ENCODE measurements at places on chromosomes 16 and 17.

GRCh38 chr16:84947022-84947421 lies 64.3 kb downstream of the ZDHHC7 start:
- DNase-seq: no peak

- DNase-seq: no peak
Measured at GRCh38 chr16:81096715-81097208, 567 bp upstream of the GCSH start.

GRCh38 chr16:86517652-86518258 lies 7.4 kb downstream of the FOXF1 start:
- no peak for DNase-seq

DNA sequence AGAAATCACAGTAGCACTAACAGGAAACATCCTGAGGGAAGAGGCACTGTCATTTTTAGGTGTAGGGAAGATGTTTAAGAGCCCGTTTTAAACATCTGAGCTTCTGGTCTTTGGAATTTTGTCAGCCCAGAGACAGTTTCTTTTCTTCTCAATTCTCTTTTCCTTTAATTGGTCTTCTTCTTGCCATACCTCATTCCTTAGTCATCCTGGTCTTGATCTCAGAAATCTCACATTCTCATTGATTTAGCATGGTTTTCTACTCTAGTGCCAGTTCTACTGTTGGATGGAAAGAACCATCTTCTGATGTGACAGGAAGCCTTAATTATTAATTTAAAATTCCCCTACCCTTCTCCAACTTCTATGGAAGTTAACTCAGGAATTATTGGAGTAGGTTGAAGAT lies 25.4 kb downstream of the BMERB1 start:
- no peak for DNase-seq

DNA sequence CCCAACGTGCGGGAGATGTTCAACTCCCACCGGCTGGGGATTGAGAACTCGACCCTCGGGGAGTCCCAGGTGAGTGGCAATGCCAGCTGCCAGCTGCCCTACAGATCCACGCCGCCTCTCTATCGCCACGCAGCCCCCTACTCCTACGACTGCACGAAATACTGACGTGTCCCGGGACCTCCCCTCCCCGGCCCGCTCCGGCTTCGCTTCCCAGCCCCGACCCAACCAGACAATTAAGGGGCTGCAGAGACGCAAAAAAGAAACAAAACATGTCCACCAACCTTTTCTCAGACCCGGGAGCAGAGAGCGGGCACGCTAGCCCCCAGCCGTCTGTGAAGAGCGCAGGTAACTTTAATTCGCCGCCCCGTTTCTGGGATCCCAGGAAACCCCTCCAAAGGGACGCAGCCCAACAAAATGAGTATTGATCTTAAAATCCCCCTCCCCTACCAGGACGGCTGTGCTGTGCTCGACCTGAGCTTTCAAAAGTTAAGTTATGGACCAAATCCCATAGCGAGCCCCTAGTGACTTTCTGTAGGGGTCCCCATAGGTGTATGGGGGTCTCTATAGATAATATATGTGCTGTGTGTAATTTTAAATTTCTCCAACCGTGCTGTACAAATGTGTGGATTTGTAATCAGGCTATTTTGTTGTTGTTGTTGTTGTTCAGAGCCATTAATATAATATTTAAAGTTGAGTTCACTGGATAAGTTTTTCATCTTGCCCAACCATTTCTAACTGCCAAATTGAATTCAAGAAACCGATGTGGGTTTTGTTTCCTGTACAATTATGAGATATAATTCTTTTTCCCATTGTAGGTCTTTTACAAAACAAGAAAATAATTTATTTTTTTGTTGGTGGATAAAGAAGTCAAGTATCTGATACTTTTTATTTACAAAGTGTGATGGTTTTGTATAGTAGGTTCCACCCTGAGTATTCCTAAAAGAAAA lies 2.3 kb downstream of the FOXC2 start:
- no peak for DNase-seq

- no peak for DNase-seq
Measured at GRCh38 chr16:17676171-17676570, 205.4 kb upstream of the XYLT1 start.

GRCh38 chr17:82943339-82943738 lies 103.5 kb upstream of the ZNF750 start:
- no peak for DNase-seq

DNA sequence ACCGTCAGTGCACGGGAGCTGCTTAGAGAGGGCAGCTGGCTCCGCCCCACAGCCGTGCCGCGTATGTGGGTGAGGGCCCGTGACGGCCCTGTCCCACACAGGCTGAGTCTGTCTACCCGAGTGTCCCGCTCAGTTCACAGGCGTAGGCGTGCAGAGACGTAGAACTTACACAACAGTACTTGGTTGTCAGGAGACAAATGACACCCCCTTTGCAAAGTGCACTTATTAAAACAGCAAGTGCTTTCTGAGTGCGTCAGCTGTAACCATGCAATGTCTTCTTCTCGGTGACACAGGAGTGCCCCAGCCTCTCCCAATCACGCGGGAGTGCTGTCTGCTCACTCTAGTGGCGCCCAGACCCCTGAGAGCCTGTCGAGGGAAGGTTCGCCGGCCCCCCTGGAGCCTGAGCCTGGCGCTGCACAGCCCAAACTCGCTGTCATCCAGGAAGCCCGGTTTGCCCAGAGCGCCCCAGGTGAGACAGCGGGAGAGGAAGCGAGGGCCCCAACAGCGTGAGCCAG lies 64.2 kb downstream of the FOXK2 start:
- DNase-seq: no peak

DNA sequence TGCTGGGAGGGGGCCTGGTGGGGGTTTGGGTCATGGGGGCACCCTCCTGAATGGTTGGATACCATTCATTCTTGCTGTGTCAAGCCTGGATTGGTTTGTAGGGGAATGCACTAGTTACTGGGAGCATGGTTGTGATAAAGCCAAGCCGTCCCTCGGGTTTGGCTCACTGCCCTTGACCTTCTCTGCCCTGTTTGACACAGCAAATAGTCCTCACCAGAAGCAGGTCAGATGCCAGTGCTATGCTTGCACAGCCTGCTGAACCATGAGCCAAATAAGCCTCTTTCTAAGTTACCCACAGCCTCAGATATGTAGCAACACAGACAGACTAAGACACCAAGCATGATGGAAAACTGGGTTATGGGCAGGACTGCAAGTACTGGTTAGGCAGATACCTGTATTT lies 14.6 kb downstream of the ZNF778 start:
- no peak for DNase-seq

- no peak for DNase-seq
Measured at GRCh38 chr17:6098050-6098822, 28.1 kb downstream of the WSCD1 start.
